ENCODE measurements at places on chromosomes 7 and 10. TPM values are rescaled to one million over a fixed set of nuclear protein-coding genes. Genes with fewer than 3 reads are reported as not detected.

The IFIT1 gene
- total RNA-seq: 10.0 TPM

The MNX1 gene
- not detected for total RNA-seq

The GIMAP6 gene
- 5.5 TPM for total RNA-seq

The SLC13A1 gene
- total RNA-seq: not detected

The HTRA1 gene
- 58.5 TPM for total RNA-seq

The SYNPO2L gene
- total RNA-seq: not detected

GRCh38 chr7:107118109-107118900 is 50.5 kb upstream of the HBP1 start:
- DNase-seq: no peak

DNA sequence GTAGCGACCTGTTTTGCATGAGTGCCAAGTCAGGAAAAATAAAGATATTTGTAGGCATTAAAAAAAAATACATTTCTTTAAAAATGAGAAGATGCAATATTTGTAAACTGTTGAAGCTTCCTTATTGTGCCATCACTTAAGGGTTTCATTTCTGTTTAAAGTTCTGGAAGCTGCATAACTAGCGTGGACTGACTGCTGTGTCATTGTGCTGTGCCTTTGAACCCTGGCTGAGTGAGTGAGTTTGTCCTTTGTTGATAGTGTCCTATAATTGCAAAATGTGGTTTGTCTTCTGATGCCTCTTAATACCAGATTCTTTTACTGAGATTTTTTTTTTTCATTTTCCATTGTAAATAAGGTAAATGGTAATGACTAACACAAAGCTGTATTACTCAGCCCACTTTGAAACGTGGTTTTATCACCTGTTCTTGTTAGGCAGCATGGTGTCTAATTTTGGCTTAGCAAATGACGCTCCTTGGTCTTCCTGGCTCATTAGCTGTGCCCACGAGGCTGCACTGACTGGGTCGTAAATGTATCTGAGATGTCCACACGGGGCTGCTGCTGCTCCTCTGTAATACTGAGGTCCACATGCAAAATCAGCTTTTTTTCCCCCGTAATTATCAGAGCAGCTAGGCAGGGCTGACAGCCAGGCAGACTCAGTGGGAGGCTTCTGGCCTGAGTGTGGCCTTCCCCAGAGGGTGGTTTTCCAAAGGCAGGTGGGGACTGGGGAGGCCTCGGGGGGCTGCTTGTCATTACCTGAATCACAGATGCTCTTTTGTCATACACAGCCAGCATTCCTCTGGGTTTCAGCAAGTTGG is 14.8 kb downstream of the ZSCAN25 start:
- DNase-seq: no peak

GRCh38 chr7:90192876-90193750 is 18.4 kb upstream of the STEAP2 start:
- DNase-seq: no peak

GRCh38 chr7:156460858-156461627 is 179.5 kb upstream of the RNF32 start:
- DNase-seq: no peak

- no peak for DNase-seq
These were observed 32.3 kb downstream of the PITRM1 start for GRCh38 chr10:3140280-3140679.

DNA sequence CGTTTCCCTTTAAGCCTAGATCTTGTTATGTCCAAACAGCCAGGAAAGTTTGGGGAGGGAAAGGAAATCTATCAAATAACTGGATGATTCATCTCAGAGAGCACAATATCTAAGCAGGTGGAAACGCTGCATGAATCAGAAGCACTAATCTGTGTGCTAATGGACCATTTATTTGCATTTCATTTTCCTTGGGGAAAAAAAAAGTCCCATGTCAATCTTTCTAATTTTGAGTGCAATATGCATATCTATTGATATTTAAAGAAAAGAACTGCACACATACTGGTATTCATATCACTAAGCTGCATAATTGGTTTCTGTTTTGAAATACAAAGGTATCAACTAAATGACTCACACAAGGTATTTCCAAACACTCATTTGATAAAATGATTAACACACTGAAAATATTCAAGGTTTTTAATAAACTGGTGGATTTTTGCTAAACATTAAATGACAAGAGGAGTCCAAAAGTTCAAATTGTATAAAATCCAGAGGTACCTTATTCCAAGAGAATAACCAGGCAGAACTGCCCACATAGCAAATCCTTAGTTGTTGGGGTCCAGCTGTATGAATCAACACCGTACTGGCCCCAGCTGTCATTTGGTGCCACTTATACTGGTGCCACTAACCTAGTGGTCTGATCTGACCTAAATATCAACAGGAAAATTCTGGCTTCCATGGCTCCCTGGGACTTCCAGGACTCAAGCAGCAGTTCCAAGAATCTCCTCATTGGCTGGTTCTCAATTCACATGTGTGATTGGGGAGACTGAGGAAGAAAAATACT is 122.2 kb upstream of the SP4 start:
- DNase-seq: no peak

GRCh38 chr7:111785076-111785475 is 222.8 kb upstream of the IMMP2L start:
- no peak for DNase-seq

DNA sequence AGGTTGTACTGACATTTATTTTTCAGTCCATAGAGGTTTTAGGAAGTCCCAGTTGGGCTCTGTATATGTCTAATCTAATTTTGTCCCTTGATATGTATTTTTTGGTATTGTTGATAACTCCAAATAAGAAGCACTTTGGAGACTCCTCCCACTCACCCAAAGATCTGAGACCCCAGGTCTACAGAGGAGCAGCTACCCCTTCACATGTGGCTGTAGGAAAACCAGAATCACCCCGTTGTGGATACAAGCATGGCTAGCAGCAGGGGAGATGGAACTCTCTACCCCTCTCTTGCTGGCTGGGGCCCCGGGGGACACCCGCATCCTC is 9.4 kb downstream of the HHEX start:
- DNase-seq: no peak

DNA sequence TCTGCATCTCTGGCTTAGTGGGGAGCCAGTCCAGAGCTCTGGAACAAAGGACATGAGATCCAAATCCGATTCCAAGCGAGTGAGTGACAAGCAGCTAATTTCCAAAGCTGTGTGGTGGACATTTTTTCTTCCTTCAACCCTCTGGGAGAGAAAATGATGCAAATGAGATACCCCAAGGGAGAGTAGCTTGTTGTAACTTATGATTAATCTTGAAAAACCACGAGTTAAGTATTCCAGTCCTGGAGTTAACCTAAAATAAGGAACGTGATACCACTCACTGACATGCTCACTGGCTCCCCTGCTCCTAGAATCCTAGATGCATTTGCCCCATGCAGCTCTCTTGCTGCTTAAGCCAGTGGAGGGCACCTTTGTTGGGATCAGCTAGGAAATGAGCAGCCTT is 116.0 kb upstream of the HABP2 start:
- no peak for DNase-seq
